ENCODE measurements at places on chromosomes 3 and 15. TPM values are rescaled to one million over a fixed set of nuclear protein-coding genes. Genes with fewer than 3 reads are reported as not detected.

GRCh38 chr3:16905704-16906103 lies 20.9 kb downstream of the PLCL2 start:
- H3K27me3 ChIP-seq = no peaks in the 10 kb centered on the region
- H3K36me3 ChIP-seq = no peaks in the 10 kb centered on the region
- no peak overlapping the region for H3K27ac ChIP-seq
- no peak overlapping the region for H3K4me3 ChIP-seq
- no peaks in the 10 kb centered on the region for H3K4me1 ChIP-seq
- DNase-seq = no peak

The FGD5 gene
- not detected for total RNA-seq

GRCh38 chr3:42345811-42346210 lies 64.6 kb downstream of the LYZL4 start:
- no peaks in the 10 kb centered on the region for H3K36me3 ChIP-seq
- H3K4me1 ChIP-seq = no peaks in the 10 kb centered on the region

The ACOX2 gene
- total RNA-seq = not detected

DNA sequence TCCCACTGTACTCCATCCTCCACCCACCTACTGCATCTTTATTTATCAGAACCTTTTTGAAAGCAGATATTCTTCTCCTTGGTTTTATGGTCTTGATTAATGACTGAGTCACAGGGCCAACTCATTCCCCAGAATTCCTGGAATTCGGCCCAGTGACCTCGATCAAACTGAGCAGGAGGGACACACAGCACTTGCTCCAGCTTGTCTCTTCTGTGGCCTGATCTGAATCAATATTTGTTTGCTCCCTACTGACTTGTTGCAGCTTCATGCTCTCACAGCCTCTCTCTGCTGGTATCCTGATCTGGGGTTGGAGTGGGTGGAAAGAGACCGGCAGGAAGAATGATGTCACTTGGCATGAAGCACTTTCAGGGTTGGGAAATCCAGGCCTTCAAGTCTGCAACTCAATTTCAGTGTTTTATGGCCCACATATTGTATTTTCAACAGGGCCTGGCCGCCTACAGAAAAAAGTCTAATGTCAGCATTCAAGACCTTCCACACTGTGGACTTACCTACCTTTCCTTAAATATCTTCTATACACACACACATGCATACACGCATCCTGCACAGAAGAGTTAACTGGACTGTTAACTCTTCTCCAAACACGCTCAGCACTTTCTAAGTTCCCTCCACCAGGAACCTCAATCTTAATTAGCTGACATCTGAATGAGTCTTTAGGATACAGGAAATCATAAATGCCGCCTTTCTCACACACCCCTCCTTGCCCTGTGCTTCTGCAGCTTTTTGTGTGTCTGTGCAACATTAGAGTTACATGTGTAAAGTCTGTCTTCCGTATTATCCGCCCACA lies 4.6 kb downstream of the ANXA2 start:
- no peaks in the 10 kb centered on the region for H3K27me3 ChIP-seq
- no peak for DNase-seq
- no peaks in the 10 kb centered on the region for H3K36me3 ChIP-seq
- no peak overlapping the region for H3K27ac ChIP-seq

DNA sequence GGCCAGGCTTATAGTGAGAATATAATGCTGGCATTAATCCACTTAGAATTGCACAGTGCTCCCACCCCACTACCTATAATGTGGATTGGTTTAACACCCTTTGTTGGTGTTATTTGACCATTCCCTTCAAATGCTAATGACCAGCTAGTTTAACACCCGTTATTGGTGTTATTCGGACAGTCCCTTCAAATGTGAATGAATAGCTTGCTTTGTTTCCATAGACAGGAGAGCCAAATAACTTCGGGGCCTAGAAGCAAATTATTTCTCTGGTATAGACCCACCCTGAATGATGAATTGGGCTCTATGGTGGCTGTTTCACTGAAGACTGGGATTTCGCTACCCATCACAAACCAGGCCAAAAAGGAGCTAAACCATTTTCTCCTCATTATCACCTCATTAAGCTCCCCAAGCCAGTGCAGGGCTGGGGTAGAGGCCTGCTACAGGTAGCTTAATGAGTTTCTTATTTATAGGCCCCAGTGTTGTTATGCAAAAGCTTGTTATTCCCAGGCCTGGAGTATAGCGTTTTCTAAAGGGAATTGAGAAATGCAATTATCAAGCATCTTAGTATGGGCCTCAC lies 494.1 kb upstream of the DPH6 start:
- H3K4me1 ChIP-seq = no peaks in the 10 kb centered on the region
- H3K4me3 ChIP-seq = no peak overlapping the region
- H3K36me3 ChIP-seq = no peaks in the 10 kb centered on the region
- no peak for DNase-seq

The FBXO22 gene
- total RNA-seq = 39.7 TPM

Data from Karpas-422 (cell line).